ENCODE measurements at places on chromosomes 16 and 17. TPM values are rescaled to one million over a fixed set of nuclear protein-coding genes. Genes with fewer than 3 reads are reported as not detected.

Gene RUNDC3A
- polyA plus RNA-seq = 3.9 TPM

Gene CDH5
- 156 TPM for polyA plus RNA-seq

Gene WNT3
- 1.8 TPM for polyA plus RNA-seq

Gene SREBF1
- polyA plus RNA-seq = 27.9 TPM

Gene SLC25A19
- polyA plus RNA-seq = 6.6 TPM

Gene PRSS53
- polyA plus RNA-seq = 1.6 TPM

Gene ERI2
- 34.5 TPM for polyA plus RNA-seq

Gene HIC1
- polyA plus RNA-seq = 32.3 TPM

Gene AOC2
- 1.7 TPM for polyA plus RNA-seq

Gene CACNA1G
- 38.2 TPM for polyA plus RNA-seq

Gene TTLL6
- polyA plus RNA-seq = 1.5 TPM

Gene SDK2
- polyA plus RNA-seq = 8.5 TPM

Gene DYNLRB2
- polyA plus RNA-seq = 4.0 TPM

Gene CD300LB
- 0.23 TPM for polyA plus RNA-seq

Gene IKZF3
- polyA plus RNA-seq = 1.7 TPM

Gene MAP2K3
- polyA plus RNA-seq = 25.3 TPM

Gene CEMP1
- polyA plus RNA-seq = 1.8 TPM

Gene GNAO1
- 34.1 TPM for polyA plus RNA-seq

Gene SPATA22
- polyA plus RNA-seq = 0.29 TPM

Gene QPRT
- 48.7 TPM for polyA plus RNA-seq

Gene PRSS8
- 123 TPM for polyA plus RNA-seq

Gene PLA2G10
- 0.60 TPM for polyA plus RNA-seq

Gene MYLK3
- polyA plus RNA-seq = 0.89 TPM

Gene GUCY2D
- polyA plus RNA-seq = not detected

Gene FXR2
- 44.4 TPM for polyA plus RNA-seq

Gene GSG1L
- polyA plus RNA-seq = 0.55 TPM

Gene RCVRN
- 0.35 TPM for polyA plus RNA-seq

Gene C1QTNF8
- polyA plus RNA-seq = 0.10 TPM

Gene RNF157
- 8.9 TPM for polyA plus RNA-seq

Gene CSH1
- polyA plus RNA-seq = 0.26 TPM

Gene CTRL
- 5.3 TPM for polyA plus RNA-seq

Gene KRT27
- polyA plus RNA-seq = 0.18 TPM

Gene MRTFB
- polyA plus RNA-seq = 34.4 TPM

All from left lung (tissue), 14 donors.